ENCODE measurements at places on chromosomes 5 and 9.

GRCh38 chr5:53479590-53480415 lies 626 bp upstream of the FST start:
- DNase-seq = peak; percentile 77

DNA sequence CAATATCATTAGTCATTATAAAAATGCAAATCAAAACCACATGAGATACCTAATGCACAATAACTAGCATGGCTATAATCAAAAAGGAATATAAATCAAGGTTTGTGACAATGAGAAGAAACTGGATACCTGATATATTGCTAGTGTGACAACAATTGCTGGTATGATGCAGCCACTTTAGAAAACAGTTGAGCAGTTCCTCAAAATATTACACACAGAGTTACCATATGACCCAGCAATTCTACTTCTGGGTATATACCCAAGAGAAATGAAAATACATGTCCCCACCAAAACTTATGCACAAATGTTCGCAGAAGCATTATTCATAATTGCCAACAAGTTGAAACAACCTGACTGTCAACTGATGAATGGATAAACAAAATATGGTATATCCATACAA lies 339.7 kb upstream of the POU5F2 start:
- no peak for DNase-seq

- peak; percentile 37 for DNase-seq
Observed at GRCh38 chr5:142783601-142784341, 13.6 kb downstream of the ARHGAP26 start.

- DNase-seq = no peak
Observed at GRCh38 chr9:17719053-17719452, 140.2 kb downstream of the SH3GL2 start.

DNA sequence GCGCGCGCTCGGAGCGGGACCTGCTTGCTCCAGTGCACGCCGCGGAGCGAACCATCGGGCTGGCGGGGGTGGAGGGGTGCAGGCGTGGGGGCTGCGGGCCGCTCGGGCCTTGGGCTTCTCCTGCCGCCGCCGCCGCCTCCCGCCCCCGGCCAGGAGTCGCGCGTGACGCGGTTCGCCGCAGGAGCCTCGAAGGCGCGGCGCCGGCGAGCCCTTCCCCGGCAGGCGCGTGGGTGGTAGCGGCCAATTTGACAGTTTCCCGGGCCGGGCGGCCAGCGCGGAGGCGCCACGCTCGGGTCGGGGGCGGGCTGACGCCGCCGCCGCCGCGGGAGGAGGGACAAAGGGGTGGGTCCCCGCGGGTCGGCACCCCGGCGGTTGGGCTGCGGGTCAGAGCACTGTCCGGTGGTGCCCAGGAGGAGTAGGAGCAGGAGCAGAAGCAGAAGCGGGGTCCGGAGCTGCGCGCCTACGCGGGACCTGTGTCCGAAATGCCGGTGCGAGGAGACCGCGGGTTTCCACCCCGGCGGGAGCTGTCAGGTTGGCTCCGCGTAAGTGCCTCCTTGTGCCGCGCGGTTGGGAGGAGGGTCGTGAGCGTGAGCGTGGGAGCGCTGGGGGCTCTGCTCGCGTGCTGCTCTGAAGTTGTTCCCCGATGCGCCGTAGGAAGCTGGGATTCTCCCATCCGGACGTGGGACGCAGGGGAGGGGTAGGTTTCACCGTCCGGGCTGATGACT lies at the start of gene TJP2:
Gene TJP2 (plus strand): TSS at position 387 of the 725 bp plus-strand sequence. CDS start 96 bp downstream, at position 483.
- DNase-seq = peak; percentile 84

DNA sequence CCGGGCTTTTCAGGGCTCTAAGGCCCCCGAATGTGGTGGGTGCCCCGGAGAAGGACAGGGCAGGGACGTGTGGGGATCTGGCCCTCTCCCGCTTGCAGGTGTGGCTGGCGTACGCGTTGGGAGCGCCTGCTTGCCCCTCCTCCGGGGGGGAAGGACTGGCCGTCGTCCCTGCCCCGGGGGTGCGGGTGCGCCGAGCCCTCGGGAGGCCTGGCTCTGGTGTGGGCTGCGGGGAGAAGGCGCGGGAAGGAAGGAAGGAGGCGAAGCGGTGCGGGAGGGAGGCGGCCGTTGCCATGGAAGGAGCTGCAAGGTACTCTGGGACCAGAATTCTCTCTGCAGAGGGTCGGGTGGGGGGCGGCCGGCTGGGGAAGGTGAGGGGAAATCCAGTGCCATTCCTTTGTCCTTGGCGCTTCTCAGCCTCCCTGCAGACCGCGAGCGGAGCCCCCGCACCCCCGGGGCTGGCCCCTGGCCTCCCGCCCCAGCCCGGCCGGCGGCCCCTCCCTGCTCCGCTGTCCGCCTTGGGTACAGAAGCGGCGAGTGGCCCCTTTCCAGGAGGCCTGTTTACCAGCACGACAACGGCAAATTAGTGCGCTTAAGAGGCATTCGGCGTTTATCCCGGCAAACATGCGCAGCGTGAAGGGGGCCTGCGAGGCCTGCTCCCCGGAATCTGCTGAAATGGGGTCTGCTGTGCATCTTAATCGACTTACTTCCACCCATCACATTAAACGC lies 67.1 kb upstream of the UNC5A start:
- no peak for DNase-seq

DNA sequence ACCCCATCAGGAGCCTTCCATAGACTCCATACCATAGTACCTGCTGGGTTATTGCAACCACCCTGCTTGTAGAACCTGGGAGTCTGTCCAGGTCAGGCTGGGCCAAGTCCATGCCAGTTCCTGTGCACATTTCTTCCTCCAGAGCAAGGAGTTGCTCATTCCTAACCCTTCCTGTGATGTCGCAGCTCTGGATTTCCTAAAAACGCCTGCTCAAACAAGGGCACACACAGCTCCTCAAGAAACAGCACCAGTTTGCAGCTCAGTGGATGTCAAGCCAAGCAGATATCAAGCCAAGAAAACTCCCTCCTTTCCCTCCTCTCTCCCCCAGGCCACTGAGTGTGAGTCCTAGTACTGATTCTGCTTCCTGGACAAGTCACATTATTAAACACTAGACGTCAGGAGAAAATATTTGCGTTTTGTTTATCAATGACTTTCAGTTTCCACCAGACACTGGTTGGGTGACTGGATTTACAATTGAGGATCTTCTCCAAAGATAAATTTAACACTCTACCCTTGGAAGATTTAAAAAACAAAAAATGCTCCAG lies 59.6 kb downstream of the SLC1A1 start:
- no peak for DNase-seq

GRCh38 chr9:109901201-109901600 lies 121.2 kb downstream of the PALM2AKAP2 start:
- DNase-seq = no peak

DNA sequence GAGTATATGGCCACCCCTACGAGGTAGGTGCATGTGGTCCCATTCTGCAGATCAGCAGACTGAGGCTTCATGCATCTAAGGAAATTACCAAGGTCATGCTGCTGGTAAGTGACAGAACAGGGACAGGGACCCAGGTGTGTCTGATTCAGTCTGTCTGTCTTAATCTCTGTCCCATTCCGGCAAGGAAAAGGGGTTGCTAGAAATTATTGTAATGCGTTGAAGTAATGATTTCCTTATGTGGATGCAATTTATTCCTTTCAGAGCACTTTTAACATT lies 76.8 kb downstream of the AMBP start:
- DNase-seq = no peak

DNA sequence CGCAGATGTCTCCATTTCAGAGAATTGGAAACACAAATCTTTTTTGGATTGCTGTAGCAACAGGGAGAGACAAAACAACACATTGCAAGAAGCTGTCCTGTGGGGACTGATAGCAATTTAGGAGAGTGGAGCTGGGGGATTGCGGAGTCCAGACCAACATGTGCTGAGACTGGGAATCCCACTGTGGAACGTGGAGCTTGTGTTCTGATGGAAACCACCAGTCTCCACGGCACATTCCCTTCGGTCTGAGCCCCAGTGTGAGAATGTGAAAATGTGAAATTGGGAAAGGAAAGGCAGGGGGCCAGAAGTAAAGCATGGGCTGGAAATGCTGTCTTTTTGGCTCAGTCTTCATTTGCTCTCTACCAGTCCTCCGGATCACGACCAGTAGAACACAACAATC lies 348.8 kb upstream of the TNC start:
- no peak for DNase-seq

- DNase-seq = no peak
Observed at GRCh38 chr9:20619487-20620200, 2.7 kb downstream of the MLLT3 start.

DNA sequence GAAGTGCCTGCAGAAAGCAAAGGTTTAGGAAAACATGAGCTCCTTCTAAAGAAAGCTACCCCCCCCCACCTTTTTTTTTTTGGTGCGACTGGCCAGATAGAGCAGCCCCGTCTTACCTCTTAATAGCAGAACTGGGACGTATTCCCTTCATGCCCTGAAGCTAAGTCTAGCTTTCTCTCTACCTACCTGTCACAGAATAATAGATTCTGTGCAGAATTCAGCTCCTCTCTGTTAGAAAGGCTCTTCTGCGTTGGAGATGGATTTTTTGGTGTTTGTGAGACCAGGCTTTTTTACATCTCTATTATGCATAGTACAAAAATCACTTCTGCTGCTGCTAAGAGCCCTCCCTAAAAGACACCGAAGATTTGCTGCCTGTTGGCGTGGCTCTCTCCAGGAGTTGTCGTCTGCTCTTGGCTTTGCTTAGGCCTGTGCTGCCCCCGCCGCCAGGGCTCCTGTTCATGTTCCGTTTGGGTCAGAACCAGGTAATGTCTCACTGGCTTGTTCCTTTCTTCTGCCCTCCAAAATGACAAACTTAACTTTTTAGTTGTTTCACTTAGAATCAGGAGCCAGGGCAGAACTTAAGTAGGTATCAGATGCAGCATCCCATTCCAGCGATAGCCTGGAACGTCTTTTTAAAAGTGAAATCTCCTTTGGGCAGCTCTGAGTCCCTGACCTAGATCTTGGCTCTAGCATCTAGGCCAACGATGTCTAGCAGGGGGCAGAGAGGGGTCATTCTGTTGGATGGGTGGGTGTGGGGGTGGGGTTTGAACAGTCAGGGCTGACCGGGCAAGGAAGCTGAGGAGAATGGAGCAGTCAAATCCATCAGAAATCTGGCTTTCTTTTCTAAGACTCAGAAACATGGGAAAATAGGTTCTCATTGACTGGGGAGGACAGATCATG lies 2.5 kb downstream of the TRIO start:
- no peak for DNase-seq

GRCh38 chr9:17776735-17777134 lies 197.9 kb downstream of the SH3GL2 start:
- DNase-seq = no peak

GRCh38 chr9:89664010-89664409 lies 59.2 kb downstream of the GADD45G start:
- DNase-seq = no peak

DNA sequence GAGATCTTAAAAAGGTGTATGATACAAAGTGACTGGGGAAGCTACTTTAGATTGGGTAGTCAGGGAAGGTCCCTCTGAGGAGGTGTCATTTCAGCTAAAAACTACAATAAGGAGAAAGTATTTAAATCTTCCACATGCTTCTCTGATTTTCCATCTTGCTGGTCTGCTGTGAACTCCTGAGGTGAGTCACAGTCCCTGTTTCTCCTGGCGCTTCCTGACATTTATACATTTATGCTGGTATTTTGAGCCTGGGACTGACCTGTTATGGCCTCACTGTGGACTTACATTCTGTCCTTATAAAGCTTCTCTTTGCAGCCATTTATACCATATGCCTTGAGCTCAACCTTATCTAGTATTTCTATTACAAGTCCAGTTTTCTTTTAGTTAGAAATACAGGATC lies 95.1 kb downstream of the MED27 start:
- DNase-seq = no peak

- no peak for DNase-seq
Observed at GRCh38 chr5:131204964-131205363, 34.2 kb downstream of the LYRM7 start.

- DNase-seq = no peak
Observed at GRCh38 chr9:124084087-124084486, 72.5 kb downstream of the LHX2 start.

GRCh38 chr5:100654895-100655294 lies 119.7 kb downstream of the FAM174A start:
- DNase-seq = no peak

DNA sequence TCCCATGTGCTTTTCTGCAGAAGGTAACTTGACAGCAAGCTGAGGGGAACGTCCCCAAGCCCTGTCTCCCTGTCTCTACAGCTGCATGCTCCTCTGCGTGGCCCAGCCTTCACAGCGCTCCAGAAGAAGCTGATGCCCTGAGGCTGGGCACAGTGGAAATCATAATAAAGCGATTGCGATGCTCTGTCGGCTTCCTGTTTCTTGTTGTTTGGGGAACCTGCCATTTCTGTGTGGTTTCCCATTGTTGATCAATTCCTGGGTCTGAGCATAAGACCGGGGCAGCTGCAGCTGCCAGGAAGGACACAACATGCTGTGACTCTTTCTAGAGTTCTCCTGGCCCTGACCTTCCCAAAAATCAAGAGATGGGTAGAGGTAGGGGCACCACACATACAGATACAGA lies 7.2 kb upstream of the DNAJB5 start:
- DNase-seq = no peak

DNA sequence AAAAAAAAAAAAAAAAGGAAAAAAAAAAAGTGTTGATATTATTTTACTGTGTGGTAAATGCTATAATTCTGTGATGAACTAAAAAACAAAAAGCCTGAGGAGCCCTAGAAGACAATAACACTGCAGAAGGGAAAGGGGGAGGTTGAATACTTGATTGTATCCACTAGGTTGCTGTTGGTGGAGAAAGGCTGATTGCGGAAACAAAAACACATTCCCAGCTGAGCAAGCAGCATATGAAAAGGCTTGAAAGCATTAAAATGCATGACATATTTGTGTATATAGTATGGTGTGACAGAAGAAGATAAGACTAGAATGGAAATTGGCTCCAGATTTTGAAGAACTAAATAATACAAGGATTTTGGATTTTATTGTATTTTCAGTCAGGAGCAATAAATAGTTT lies 8.9 kb downstream of the RABGAP1 start:
- no peak for DNase-seq

GRCh38 chr5:93130624-93131490 lies 450.2 kb downstream of the NR2F1-AS1 start:
- no peak for DNase-seq
